ENCODE measurements at places on chromosomes 6 and 20. TPM values are rescaled to one million over a fixed set of nuclear protein-coding genes. Genes with fewer than 3 reads are reported as not detected.

GRCh38 chr6:43604174-43604573 lies 24.9 kb downstream of the GTPBP2 start:
- H3K36me3 ChIP-seq = no peaks in the 10 kb centered on the region
- H3K27me3 ChIP-seq = no peaks in the 10 kb centered on the region

GRCh38 chr20:953742-954141 lies 37.6 kb upstream of the ANGPT4 start:
- H3K27ac ChIP-seq = no peak overlapping the region
- H3K4me1 ChIP-seq = no peaks in the 10 kb centered on the region
- no peak for DNase-seq
- H3K27me3 ChIP-seq = peaks cover 3% of the 10 kb centered on the region
- H3K36me3 ChIP-seq = no peaks in the 10 kb centered on the region

GRCh38 chr20:38897267-38897666 lies 28.9 kb upstream of the FAM83D start:
- DNase-seq = no peak
- no peak overlapping the region for H3K27ac ChIP-seq
- H3K4me3 ChIP-seq = no peak overlapping the region
- H3K27me3 ChIP-seq = no peaks in the 10 kb centered on the region
- no peaks in the 10 kb centered on the region for H3K4me1 ChIP-seq

- no peak for DNase-seq
- H3K27me3 ChIP-seq = no peaks in the 10 kb centered on the region
- no peak overlapping the region for H3K27ac ChIP-seq
- no peaks in the 10 kb centered on the region for H3K36me3 ChIP-seq
- H3K4me1 ChIP-seq = no peaks in the 10 kb centered on the region
These were observed 245.8 kb downstream of the TTLL2 start for GRCh38 chr6:167570460-167571400.

C6orf163 gene
- 7.4 TPM for total RNA-seq

AIF1 gene
- 14.6 TPM for total RNA-seq

MARCKS gene
- 190 TPM for total RNA-seq

POM121L2 gene
- total RNA-seq = 0.62 TPM
